Hematopoietic multipotent progenitor cell (in vitro differentiated cells): ENCODE measurements at places on chromosomes 11 and 22.
A peak's percentile ranks its signal among the peaks of the same experiment; 100 is the strongest.

- no peak for DNase-seq
Measured at GRCh38 chr22:49155039-49155769, 672.5 kb downstream of the BRD1 start.

DNA sequence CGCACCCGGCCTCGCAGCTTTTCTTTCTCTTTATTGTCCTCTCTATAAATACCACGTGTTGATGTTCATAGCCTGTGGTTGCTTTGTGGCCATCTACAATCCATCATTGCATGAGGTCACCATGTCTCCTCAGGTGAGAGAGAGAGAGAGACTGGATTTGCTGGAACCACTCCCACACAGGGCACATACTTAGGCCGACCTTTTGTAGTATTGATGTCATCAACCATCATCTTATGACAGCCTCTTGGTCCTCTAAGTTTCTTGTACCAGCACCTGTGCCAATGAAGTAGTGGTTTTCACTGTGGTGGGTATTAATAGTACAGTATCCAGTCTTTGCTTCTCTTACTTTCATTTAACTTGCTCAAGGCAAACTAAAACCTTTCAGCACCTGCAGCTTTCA is 22.8 kb upstream of the P2RY6 start:
- DNase-seq, result no peak

GRCh38 chr11:12195768-12196167 is 85.4 kb downstream of the MICAL2 start:
- no peak for DNase-seq

DNA sequence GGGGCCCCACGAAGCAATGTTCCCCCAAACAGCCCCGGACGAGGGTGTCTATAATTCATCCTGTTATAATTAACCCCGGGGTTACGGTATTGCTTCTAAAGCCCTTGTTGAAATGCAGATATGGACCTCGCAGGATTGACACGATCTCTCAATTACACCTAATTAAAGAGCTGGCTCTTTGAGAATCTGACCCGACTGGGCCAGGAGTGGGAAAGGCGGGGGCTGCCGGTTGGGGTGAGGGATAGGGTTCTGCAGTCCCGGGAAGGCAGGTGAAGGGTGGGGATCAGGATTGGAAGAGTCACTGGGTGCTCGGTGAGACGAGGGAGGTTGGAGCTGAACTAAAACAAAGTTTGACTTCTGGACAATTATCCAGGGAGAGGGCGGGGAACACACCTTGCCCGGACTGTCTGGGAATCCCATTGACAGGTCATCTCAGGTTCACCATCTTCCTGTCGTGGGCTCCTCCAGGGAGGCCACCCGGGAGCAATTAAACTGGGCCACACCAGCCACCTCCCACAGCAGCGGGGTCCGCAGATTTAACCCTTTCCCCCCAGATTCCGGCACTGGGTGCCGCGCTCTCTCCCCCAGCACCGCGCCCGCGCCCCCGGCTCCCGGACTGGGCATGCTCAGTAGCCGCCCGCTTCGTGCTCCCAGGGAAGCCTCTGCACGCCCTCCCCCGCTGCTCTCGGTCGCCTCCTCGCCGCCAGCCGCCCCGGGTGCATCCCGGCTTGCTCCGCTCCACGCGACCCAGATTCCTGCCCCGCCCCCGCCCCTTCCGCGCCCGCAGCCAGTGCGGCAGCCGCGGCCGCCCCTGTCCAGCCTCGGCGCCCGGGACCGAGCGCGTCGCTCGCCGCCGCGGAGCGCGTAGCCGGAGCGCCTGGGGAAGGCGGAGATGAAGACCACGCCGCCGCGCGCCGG is at the start of gene ELMOD1:
Gene ELMOD1, plus strand, starts transcription at position 688 of the 918 bp plus-strand sequence. CDS start 27,043 bp downstream, outside the sequence.
- peak; percentile 35 for DNase-seq

- peak; percentile 61 for DNase-seq
Measured at GRCh38 chr11:75365711-75366181, 14.3 kb upstream of the ARRB1 start.
